ENCODE measurements at places on chromosomes 7 and 10.
A peak's percentile ranks its signal among the peaks of the same experiment; 100 is the strongest.

- no peak for DNase-seq
Measured at GRCh38 chr10:14889318-14889717, 10.7 kb downstream of the SUV39H2 start.

DNA sequence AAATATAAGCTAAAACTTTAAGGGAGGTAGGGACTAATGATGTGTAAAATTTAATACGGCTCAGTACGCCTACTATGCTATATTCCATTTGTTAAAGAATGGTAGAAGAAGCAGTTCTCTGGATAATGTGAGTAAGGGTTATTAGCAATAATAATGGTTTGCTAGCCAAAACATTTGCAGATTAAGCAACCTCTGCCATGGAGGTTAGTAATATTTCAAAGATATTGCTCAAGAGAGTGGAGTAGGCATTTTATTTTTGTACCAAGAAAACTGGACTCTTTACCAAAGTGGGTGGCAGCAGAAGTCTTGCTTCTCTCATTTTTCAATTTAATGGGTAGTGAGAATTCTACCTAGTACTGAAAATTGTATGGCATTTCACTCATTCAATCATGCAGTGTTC, 158.9 kb upstream of the TMEM106B start:
- no peak for DNase-seq

- no peak for DNase-seq
Measured at GRCh38 chr10:19915125-19915524, 98.9 kb downstream of the PLXDC2 start.

GRCh38 chr10:44731283-44731682, 179.9 kb upstream of the TMEM72 start:
- DNase-seq: no peak

DNA sequence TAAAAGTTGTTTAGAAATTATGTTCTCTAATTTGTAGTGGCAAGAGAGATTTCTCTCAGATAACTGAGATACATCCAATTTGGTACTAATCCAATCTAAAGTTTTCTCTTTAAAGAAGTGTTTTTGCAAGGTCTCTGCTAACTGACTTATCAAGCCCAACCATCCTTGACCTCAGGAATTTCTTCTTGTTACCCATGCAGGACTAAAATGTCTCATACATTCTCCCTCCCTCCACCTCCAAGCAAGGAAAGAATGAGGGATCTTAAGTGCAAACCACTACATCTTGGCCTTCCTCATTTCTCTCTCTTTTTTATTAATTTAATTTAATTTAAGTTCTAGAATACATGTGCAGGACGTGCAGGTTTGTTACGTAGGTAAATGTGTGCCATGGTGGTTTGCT, 12.8 kb downstream of the NRAP start:
- DNase-seq: no peak

- no peak for DNase-seq
Measured at GRCh38 chr7:149440222-149440621, 20.6 kb downstream of the ZNF777 start.

DNA sequence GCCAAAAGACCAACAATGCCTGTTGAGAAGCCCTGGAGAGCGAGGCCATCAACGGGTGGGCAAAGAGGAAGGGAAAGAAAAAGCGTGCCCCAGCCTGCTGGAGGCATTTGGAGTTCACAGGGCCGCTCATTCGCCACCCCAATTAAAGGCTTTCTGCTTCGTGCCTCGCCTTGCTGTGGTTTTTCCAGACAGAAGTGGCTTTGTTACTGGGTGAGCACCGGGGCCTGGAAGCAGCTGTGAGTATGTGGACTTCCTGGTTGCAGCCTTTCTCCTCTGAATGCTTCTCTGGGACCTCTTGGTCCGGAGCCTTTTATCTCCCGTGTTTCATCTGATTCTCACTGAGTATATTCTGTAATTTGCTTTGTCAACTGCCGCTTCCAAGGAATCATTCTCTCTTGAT, 118.1 kb upstream of the EGR2 start:
- peak; percentile 3 for DNase-seq

- DNase-seq: no peak
Measured at GRCh38 chr10:96896884-96897589, 64.9 kb downstream of the LCOR start.

DNA sequence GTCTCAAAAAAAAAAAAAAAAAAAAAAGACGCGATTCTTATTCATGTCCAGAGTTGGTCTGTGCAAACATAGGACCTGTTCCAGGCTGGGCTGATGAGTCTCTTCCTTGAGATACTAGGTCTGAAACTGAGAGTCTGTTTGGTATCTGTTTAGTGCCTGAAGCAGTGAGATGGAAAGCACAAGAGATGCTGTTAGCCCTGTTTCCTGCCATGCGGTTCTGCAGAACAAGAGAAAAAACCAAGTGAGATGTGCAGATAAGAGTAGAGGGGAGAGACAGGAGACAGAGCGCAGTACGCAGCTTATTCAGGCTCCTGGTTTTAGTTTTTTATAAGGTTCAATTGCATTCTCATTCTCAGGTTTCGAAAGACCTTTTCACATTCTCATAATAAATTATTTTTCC, 85.8 kb upstream of the PRKCQ start:
- no peak for DNase-seq

- DNase-seq: no peak
Measured at GRCh38 chr7:20532890-20533289, 82.6 kb upstream of the ABCB5 start.

- DNase-seq: peak; percentile 63
Measured at GRCh38 chr7:18570890-18571478, 75.4 kb downstream of the HDAC9 start.

GRCh38 chr7:78690174-78690573, 763.3 kb downstream of the MAGI2 start:
- no peak for DNase-seq

GRCh38 chr10:101826852-101827434, 8.7 kb upstream of the OGA start:
- no peak for DNase-seq

- peak; percentile 35 for DNase-seq
Measured at GRCh38 chr10:105328503-105329133, 687.5 kb downstream of the SORCS3 start.

- no peak for DNase-seq
Measured at GRCh38 chr7:104852386-104852785, 161.6 kb upstream of the KMT2E start.

DNA sequence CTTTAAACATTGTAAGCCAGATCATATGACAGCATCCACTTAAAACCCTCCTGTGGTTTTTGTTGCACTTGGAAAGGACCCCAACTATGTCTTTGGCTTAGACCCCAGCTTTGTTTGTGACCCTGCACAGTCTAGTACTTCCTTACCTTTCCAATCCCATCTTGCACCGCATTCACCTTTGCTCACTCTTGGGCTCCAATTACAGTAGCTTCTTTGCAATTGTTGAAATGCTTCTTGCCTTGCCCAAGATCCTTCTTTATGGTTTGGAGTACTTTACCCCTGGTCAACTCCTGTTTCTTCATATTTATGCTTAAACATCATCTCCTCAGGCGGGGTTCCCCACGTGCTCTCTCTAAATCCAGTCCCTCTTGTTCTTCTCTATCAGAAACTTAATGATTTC, 162.6 kb downstream of the PTEN start:
- DNase-seq: no peak

GRCh38 chr7:98238976-98239375, 13.1 kb downstream of the TECPR1 start:
- no peak for DNase-seq

DNA sequence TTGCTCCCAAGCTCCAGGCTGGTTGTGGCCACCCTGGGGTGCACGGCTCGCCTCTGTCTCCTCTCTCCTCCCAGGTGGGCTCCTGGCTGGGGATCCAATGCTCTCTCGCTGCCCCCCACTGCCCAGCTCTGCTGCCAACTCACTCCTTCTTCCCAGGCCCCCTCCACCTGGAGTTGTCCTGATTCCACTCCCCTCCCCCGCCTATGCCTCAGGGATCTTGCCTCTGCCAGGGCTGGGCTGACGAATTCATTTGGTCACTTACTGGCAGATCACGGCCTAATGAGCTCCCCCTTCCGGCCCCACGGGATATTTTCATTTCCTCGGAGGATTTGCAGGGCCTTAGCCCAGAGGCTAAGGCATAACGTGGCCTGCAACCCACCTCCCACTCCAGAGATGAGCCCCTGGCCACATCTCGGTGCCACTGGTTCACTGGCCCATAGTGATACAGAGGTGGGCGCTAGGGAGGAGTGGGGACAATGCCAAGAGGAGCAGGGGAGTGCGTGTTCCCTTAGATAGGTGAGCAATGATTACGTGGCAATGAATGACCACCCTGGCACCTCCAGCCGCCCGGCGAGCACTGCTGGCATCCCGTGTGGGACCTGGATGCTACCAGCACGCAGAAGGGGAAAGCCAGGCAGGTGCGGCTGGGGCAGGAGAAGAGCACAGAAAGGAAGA, 344.6 kb upstream of the SHH start:
- peak; percentile 68 for DNase-seq

- DNase-seq: no peak
Measured at GRCh38 chr10:13953371-13953770, 366.6 kb downstream of the PRPF18 start.

DNA sequence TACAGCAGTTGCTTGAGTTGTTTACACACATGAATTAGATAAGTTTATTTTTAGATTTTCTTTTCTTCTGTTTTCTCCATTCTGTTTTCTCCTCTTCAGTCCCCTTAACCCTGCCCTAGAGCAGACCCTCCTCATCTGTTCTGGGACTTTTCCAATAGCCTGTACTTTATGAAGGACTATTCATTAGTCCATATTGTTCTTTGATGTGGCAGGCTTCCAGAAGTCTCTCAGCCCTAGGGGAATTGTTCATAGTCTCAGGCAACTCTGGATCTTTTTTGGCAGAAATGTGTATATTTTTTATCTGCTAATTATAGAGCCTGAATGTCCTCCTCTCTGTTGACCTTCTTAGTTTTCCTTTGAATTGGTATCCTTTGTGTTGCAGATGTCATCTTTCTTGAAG, 25.4 kb downstream of the KAT6B start:
- DNase-seq: no peak

DNA sequence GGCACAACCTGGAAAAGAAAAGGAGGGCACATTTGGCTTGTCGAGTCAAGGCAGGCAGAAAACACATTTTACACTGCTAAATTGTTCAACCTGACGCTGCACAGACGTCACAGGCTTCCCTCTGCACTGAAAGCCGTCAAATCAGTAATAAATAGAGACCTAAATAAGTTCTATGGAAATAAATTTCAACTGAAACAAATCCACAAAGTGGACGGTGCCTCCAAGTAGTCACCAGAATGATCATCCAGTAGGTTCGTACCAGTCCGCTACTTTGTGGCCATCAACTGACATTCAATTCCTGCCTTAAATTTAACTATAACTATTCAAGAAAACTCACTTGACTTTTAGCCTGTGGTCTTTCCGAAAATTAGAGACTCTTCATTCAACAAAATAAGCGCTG, 49.0 kb downstream of the NPVF start:
- DNase-seq: no peak

DNA sequence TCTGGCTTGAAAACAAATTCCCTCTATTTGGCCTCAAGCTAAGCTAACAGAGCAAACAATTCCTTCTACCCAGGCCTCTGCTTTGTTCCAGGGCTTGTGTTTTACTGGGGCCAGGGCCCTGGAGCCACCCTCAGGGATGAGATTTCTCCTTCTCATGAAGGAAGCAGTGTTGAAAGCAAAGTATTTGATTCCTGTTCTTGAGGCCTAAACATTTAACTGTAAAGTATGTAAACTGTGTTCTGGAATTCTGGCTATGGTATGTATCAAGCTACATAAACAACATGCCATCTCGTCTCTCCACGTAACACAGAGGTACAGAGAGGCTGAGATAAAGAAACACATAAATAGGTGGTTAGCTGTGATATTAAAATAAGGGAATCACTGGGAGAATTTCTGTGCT, 81.8 kb downstream of the HERPUD2 start:
- DNase-seq: no peak

DNA sequence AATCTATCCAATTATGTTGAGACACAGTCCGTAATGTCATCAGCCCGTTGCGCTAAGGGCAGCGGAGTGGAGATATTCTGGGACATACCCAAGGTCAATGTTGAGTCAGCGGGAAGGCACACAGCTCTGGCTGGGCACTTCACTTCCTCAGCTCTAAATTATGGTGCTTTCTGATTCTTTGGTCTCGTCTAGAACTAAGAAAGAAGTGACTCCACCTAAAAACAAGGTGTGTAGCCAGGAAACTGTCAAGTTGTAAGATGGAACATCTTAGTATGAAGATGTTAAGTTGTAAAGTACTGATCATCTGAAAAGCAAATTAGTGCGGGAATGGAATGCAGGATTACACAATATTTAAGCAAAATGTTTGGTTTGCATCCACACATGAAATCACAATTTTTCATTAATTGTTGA, 43.1 kb downstream of the BAIAP2L1 start:
- no peak for DNase-seq

Measured in eye (tissue), 1 donor.